ENCODE measurements at places on chromosomes 4 and X. TPM values are rescaled to one million over a fixed set of nuclear protein-coding genes. Genes with fewer than 3 reads are reported as not detected.

- no peak for DNase-seq
- H3K27me3 ChIP-seq: no peaks in the 10 kb centered on the region
- no peak overlapping the region for H3K4me3 ChIP-seq
- no peak overlapping the region for H3K27ac ChIP-seq
- no peaks in the 10 kb centered on the region for H3K4me1 ChIP-seq
Measured at GRCh38 chrX:112651766-112652165, 28.0 kb downstream of the LHFPL1 start.

- H3K27ac ChIP-seq: no peak overlapping the region
- H3K4me3 ChIP-seq: no peak overlapping the region
- H3K4me1 ChIP-seq: no peaks in the 10 kb centered on the region
- no peaks in the 10 kb centered on the region for H3K36me3 ChIP-seq
Measured at GRCh38 chr4:156638925-156639605, 332.5 kb downstream of the PDGFC start.

DNA sequence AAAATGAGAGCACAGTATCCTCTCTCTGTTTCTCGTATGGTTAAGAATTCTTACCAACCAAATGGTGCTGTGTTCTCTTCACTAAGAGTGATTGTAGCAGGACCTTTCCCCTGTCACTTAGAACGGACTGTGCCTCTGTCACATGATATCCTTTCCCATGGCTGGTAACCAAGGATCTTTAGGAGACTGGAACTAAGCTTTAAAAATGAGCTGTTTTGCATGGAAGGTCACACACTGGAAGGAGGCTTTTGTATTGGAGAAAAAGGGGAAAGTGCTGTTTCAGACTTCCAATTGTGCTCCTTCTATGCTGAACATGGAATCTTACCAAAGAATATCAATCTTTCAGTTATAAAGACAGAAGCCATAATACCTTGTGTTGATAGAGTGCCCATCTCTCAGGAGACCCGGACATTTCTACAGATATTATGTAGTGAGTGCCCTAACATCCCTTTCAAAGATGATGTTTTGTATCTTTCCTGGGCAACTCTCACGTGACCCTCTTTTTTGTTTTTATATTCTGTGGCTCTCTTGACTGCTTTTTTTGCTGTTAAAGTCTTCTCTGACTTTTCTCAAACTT is 148.6 kb downstream of the SLC4A4 start:
- DNase-seq: no peak
- no peaks in the 10 kb centered on the region for H3K4me1 ChIP-seq
- no peaks in the 10 kb centered on the region for H3K27me3 ChIP-seq
- no peak overlapping the region for H3K4me3 ChIP-seq
- H3K36me3 ChIP-seq: no peaks in the 10 kb centered on the region

GRCh38 chr4:11072463-11072862 is 356.2 kb downstream of the HS3ST1 start:
- no peak for DNase-seq
- peaks cover 23% of the 10 kb centered on the region for H3K4me1 ChIP-seq
- no peaks in the 10 kb centered on the region for H3K27me3 ChIP-seq
- no peak overlapping the region for H3K4me3 ChIP-seq

DNA sequence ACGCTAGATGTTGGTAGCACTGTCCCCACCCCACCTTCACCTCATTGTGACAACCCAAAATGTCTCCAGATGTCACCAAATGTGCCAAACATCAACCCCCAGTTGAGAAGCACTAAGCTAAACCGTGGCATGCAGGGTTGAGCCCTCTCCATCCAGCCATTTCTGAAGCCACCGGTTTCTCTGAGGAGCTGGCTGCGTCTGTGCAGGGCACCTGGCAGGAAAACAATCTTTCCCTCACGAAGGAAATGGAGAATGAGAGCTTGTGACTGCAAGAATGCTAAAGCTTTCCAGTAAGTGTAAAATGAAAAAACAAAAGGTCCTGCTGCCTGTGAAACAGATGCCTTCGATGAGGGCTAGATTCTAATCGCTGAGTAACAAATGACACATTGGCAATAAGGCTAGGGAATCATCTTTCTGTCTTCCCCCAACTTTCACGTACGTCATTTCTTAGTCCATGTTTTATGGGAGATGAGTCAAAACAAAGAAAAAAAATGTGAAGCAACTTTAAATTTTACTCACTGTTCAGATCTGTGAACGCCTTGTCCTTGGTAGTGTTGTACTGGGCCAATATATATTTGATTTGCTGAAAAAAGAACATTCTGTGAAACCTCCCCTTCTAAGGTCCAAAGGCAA is 59.9 kb downstream of the PROM1 start:
- no peak overlapping the region for H3K27ac ChIP-seq
- no peak for DNase-seq
- no peaks in the 10 kb centered on the region for H3K4me1 ChIP-seq
- H3K27me3 ChIP-seq: no peaks in the 10 kb centered on the region
- H3K4me3 ChIP-seq: no peak overlapping the region
- H3K36me3 ChIP-seq: no peaks in the 10 kb centered on the region

- H3K4me1 ChIP-seq: no peaks in the 10 kb centered on the region
- H3K27ac ChIP-seq: no peak overlapping the region
- H3K27me3 ChIP-seq: no peaks in the 10 kb centered on the region
- no peak for DNase-seq
- no peak overlapping the region for H3K4me3 ChIP-seq
Measured at GRCh38 chr4:177393236-177393635, 49.0 kb downstream of the AGA start.

GRCh38 chrX:97841544-97842179 is 958.0 kb downstream of the RPA4 start:
- no peak for DNase-seq
- no peak overlapping the region for H3K4me3 ChIP-seq
- no peak overlapping the region for H3K27ac ChIP-seq
- no peaks in the 10 kb centered on the region for H3K4me1 ChIP-seq
- no peaks in the 10 kb centered on the region for H3K36me3 ChIP-seq
- H3K27me3 ChIP-seq: no peaks in the 10 kb centered on the region

DNA sequence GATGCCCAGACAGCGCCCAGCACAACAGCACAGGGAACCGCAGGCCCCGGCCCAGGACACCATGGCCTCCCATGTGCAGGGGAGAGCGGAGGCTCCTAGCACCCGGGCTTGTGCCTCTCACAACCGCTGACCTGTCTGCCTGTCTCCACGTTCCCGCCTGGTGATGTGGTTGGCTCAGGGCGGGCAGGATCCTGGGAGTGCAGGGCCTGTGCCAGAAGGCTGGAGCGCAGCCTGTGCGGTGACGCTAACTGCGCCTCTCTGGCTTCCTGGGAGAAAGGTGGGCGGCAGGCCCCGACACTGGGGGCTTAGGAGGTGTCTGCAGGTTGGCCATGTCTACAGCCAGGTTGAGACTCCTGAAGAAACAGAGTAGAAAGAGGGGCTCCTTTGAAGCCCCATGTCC is 48.7 kb downstream of the CPZ start:
- no peak overlapping the region for H3K27ac ChIP-seq
- DNase-seq: no peak
- H3K27me3 ChIP-seq: no peaks in the 10 kb centered on the region
- no peaks in the 10 kb centered on the region for H3K4me1 ChIP-seq
- H3K4me3 ChIP-seq: no peak overlapping the region
- H3K36me3 ChIP-seq: no peaks in the 10 kb centered on the region

DNA sequence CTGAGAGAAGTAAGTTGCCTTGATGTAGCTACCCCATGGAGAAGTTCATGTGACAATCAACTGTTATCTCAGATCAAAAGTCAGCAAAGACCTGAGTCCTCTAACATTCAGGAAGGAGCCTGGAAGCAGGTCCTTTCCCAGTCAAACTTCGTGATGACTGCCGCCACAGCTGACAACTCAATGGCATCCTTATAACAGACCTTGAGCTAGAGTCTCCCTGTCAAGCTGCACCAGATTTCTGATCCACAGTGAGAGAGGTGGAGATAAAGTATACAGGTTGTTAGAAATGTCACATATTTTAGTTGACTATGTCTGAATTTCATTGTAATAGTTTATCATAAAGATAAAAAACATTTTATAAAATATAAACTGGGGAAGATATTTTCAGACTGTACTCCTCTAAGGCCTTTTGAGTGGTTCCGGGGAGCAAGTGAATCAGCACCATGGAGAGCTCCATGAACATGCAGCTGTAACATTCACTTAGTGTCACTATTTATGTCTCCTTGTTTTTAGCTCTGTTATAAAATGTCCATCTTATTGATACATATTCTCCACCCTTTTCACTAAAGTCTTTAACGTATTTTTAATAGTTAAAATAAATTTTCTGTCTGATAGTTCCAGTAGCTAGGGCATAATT is 1653.5 kb upstream of the AGA start:
- no peak overlapping the region for H3K4me3 ChIP-seq
- no peaks in the 10 kb centered on the region for H3K27me3 ChIP-seq
- no peaks in the 10 kb centered on the region for H3K4me1 ChIP-seq
- H3K36me3 ChIP-seq: no peaks in the 10 kb centered on the region

GRCh38 chr4:183936047-183936446 is 30.9 kb downstream of the STOX2 start:
- H3K4me1 ChIP-seq: no peaks in the 10 kb centered on the region
- no peaks in the 10 kb centered on the region for H3K36me3 ChIP-seq
- no peak overlapping the region for H3K4me3 ChIP-seq
- H3K27ac ChIP-seq: no peak overlapping the region

GRCh38 chr4:184019076-184019475 is 114.0 kb downstream of the STOX2 start:
- DNase-seq: no peak
- H3K4me3 ChIP-seq: no peak overlapping the region
- no peaks in the 10 kb centered on the region for H3K27me3 ChIP-seq
- H3K4me1 ChIP-seq: no peaks in the 10 kb centered on the region
- no peak overlapping the region for H3K27ac ChIP-seq

DNA sequence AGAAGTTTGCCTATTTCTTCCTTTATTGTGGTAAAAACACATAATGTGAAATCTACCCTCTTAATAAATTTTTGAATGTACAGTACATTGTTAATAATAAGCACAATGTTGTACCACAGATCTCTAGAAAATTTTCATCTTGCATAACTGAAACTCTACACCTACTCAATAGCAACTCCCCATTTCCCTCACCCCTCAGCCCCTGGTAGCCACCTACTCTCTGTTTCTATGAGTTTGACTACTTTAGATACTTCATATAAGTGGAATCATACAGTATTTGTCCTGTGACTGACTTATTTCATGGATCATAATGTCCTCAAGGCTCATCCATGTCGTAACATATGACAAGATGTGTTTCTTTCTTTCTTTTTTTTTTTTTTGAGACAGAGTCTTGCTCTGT is 446.4 kb downstream of the RPA4 start:
- H3K36me3 ChIP-seq: no peaks in the 10 kb centered on the region
- H3K4me1 ChIP-seq: no peaks in the 10 kb centered on the region
- H3K27ac ChIP-seq: no peak overlapping the region
- DNase-seq: no peak
- H3K4me3 ChIP-seq: no peak overlapping the region
- no peaks in the 10 kb centered on the region for H3K27me3 ChIP-seq

DNA sequence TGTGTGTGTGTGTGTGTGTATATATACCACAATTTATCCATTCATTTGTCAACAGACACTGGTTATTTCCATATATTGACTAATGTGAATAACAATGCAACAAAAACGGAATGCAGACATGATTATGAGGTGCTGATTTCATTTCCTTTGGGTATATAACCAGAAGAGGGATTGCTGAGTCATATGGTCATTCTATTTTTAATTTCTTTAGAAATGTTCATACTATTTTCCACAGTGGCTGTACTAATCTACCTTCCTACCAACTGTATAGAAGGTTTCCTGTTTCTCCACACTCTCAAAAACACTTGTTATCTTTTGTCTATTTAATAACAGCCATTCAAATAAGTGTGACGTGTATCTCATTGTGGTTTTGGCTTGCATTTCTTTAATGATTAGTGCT is 269.9 kb downstream of the OPHN1 start:
- H3K4me1 ChIP-seq: no peaks in the 10 kb centered on the region
- no peak overlapping the region for H3K4me3 ChIP-seq
- no peaks in the 10 kb centered on the region for H3K27me3 ChIP-seq
- no peak overlapping the region for H3K27ac ChIP-seq

- H3K27ac ChIP-seq: no peak overlapping the region
- no peaks in the 10 kb centered on the region for H3K27me3 ChIP-seq
- no peak for DNase-seq
- no peaks in the 10 kb centered on the region for H3K36me3 ChIP-seq
Measured at GRCh38 chr4:24777536-24778463, 17.6 kb upstream of the SOD3 start.

DNA sequence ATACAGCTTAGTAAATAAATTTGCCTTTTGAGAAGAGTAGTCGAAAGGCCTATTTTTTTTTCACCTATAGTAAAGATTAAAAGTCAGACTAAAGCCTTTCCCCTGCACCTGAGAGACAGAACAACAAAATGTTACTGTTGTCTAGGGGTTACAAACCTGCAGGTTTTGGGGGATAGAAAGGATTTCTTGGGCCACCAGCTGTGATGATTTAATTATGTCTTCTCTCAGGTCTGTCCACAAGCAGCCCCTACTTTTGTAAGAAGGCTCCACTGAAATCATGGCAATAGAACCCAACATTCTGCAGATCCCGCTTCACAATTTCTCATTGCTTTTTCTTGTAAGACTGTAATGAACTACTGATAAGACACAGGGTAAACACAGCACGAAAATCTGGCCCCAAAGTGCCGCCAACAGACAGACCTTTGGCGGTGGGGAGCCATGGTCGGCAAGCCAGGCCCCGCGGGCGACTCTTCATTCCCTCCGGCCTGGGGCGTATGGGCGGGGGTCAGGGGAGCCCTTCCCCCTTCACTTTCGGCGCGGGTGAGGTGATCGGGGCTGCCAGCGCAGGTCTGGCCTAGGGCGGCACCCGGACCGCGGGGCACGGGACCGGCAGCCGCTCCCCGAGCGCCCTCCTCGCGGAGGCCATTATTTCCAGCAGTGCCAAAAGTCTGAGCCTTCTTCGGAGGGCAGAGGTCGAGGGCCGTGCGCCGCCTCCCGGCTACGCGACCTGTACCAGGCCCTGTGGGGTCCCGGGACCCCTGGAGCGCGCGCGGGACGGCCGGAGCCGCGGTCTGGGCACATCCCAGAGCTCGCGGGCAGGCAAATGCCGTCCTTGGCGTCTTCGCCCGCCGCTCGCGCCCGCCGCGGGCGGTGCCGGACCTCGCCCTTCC is 812 bp upstream of the KDM6A start:
- H3K27ac ChIP-seq: peak overlapping the region; percentile 100
- no peaks in the 10 kb centered on the region for H3K27me3 ChIP-seq
- no peaks in the 10 kb centered on the region for H3K36me3 ChIP-seq
- peak overlapping the region; percentile 96 for H3K4me3 ChIP-seq
- DNase-seq: peak; percentile 63

Gene ABHD18
- total RNA-seq: 7.2 TPM

Gene CYSLTR1
- 0.96 TPM for total RNA-seq

Gene RAB9B
- total RNA-seq: 12.7 TPM

Gene MAGEA9B
- not detected for total RNA-seq

Gene FSTL5
- total RNA-seq: not detected

Gene RAB39B
- 0.63 TPM for total RNA-seq

Gene HSFX1
- 1.4 TPM for total RNA-seq

All from right atrium auricular region (tissue), 2 donors.